CD4-positive, CD25-positive, alpha-beta regulatory T cell (primary cell): ENCODE measurements at places on chromosomes 11 and 22. TPM values are rescaled to one million over a fixed set of nuclear protein-coding genes. Genes with fewer than 3 reads are reported as not detected.

GRCh38 chr22:49826603-49827270 is 936 bp downstream of the BRD1 start:
- no peak for DNase-seq

DNA sequence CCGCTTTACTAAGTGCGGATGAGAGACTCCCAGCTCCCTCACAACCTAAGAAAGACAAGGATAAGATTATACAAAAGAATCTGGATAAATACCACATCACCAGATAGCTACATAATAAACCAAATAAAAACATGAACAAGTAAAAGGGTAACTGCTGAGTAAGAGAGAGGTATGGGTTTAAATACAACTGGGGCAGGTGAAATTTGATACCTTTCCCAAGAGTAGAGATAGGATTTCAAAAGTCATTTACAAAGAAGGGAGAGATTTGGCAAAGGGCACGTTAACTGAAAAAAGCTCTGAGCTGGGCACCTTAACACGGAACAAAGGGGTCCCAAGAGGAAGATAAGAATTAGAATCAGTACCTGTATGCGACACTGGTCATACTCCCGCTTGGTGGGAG is 1.7 kb downstream of the UBXN1 start:
- DNase-seq, result no peak

- DNase-seq, result no peak
Measured at GRCh38 chr11:73343076-73343873, 32.9 kb upstream of the RELT start.

DNA sequence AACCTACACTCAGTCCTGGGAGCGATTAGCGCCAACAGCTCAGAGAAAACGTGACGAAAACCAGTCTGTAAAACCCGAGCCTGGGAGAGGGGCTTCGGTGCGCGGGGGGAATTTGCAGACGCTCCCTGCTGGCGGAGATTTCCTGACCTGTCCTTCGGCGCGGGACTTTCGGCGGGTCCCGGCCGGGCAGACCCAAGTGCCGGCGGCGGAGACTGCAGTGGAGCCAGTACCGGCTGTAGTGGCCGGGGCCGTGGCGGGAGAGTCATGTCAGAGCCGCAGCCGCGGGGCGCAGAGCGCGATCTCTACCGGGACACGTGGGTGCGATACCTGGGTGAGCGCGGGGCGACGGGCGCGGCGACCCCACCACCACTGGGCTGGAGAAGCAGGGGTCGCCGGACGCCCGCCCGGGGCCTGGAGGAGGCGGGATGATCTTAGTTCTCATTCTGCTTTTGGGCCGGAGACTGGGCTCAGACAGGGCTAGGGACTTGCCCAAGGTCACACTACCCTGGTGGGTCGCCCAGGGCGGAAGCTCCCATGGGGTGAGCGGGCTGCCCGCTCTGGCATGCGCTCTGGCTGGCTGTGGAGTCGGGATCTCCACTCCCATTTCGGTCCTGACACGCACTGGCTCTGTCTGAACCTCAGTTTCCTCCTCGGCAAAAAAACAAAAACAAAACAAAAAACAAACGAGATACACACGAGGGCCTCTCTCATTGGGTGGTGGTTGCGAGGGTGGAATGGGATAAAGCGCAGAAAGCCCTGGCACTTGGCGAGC is at the start of gene MTFP1:
Gene MTFP1, plus strand, starts transcription at position 153 of the 772 bp plus-strand sequence. Its CDS starts 112 bp downstream, at position 265.
- peak; percentile 33 for DNase-seq

DNA sequence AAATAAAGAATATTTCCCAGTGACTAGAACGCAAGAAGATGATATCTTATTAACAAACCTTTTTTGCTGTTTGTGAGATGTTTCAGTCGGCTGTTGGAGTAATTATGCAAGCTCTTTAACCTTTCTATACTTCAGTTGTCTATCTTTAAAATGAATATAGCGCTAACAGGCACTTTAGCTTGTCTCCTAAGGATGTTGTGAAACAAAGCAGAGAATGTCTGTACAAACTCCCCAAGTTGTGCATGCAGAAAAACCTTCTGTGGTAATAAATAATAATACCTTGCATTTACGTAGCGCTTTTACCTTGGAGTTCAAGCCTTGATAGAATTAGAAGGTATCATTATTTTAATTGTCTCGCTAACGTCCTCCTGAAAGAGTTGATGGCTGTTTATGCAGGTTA is 1.9 kb upstream of the KDM2A start:
- DNase-seq, result no peak

DNA sequence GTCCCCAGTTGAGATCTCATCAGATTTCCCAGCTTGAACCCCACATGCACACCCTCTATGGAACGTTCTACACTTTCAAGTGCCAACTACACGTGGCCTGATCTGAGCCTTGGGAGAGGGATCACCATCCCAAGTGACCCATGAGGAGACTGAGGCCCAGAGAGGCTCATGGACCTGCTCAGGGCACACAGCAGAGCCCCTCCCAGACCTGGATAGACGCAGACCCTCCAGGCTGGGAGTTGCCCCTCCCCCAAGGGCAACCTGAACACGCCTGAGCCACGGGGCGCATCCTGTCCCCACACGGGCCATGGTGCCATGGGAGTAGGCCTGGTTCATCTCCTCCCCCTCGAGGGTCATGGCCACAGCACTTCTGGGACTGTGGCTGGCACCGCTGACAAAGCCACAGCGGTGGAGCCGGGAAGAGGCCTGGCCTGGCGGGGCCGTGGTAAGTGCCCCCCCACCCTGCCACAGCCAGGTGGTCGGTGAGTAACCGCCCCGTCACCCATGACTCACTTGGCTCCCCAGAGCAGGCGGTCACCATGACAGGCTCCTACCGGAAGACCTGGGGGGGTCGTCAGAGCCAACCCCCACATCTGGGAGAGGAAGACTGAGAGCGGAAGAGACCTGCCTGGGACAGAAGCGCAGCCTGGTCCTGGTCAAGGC is 8.1 kb downstream of the WNT7B start:
- DNase-seq, result no peak

GRCh38 chr11:107042748-107043147 is 24.5 kb upstream of the GUCY1A2 start:
- no peak for DNase-seq

DNA sequence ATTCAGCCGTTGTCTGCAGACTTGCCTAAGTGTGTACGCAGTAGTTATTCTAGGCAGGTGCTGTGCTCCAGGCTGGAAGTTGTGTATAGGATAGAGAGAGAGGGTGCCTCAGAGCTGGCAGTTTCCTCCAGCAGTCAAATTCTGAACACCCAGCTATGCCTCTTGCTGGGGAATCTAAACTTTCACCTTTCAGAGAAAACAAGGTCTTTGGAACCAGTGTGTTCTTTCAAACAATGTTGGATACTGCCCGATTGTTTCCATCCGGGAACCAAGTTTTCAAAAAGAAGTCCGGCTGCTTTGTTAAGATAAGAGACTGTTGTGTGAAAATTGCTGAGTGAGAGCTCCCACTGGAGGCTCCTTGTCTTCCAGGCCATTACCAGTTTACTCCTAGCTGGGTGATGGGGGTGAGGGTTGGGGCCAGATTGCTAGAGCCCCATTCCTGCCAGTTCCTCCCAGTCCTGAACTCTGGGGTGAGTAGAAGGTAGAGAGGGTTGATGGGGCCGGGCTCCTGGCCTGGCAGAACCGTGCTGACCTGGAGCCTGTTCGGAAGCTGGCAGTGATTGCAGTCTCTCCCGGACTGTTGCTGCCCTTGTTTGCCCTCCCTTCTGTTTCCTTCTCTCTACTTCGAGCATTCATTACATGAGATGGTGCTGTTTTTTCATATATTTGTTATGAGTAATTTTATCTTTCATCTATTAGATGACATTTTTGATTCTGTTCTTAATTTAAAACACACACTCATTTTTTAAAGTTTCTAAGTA is 150.2 kb downstream of the TEAD1 start:
- no peak for DNase-seq

The ART5 gene
- total RNA-seq, result not detected

- no peak for DNase-seq
Measured at GRCh38 chr11:70468256-70469195, 70.2 kb downstream of the CTTN start.
